AG08395 (cell line): ENCODE measurements at places on chromosomes 7 and 10.
A peak's percentile ranks its signal among the peaks of the same experiment; 100 is the strongest.

DNA sequence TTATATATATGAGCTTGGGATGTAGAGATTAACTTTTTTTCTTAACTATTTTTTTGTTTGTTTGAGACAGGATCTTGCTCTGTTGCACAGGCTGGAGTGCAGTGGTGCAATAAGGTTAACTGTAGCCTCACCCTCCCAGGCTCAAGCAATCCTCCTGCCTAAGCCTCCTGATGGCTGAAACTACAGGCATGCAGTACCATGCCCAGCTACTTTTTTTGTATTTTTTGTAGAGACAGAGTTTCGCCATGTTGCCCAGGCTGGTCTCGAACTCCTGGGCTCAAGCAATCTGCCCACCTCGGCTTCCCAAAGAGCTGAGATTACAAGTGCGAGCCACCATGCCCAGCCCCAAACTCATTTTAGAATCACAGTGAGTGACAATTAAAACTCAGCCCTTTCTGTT is 105.2 kb downstream of the CUBN start:
- no peak for DNase-seq

DNA sequence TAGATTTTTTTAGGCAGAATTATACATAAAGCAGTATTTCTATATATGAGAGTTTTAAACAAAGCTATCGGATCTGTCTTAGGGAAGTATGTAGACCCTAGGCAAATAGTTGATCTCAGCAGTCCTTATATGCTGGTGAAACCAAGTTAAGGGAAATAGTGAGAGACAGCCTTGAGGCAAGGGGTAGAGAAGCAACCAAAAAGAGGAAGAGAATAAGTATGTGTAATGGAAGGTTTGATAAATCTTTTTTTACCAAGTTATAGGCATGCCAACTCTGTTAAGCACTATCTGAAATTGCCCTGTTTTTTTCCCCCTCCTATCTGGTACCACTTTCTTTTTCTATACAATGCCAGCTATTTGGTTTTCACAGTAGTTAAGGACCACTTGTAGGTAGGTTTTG is 19.9 kb downstream of the SPAG6 start:
- DNase-seq = no peak

GRCh38 chr7:28096713-28097112 is 83.9 kb downstream of the JAZF1 start:
- peak; percentile 77 for DNase-seq

DNA sequence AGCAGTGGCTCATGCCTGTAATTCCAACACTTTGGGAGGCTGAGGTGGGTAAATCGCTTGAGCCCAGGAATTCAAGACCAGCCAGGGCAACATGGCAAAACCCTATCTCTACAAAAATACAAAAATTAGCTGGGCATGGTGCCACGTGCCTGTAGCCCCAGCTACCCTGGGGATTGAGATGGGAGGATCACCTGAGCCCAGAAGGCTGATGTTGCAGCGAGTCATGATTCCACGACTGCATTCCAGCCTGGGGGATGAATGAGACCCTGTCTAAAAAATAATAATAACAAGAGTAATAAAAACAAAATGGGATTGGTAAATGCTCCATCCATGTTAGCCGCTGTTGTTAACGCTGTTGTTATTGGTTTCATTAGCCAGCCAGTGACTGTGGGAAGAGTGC is 1.3 kb upstream of the HKDC1 start:
- DNase-seq = no peak

- no peak for DNase-seq
Observed at GRCh38 chr10:102134416-102134815, 1.6 kb downstream of the PPRC1 start.

- DNase-seq = no peak
Observed at GRCh38 chr10:29415876-29416275, 127.0 kb downstream of the LYZL1 start.

- no peak for DNase-seq
Observed at GRCh38 chr10:16477757-16478156, 40.9 kb downstream of the PTER start.

DNA sequence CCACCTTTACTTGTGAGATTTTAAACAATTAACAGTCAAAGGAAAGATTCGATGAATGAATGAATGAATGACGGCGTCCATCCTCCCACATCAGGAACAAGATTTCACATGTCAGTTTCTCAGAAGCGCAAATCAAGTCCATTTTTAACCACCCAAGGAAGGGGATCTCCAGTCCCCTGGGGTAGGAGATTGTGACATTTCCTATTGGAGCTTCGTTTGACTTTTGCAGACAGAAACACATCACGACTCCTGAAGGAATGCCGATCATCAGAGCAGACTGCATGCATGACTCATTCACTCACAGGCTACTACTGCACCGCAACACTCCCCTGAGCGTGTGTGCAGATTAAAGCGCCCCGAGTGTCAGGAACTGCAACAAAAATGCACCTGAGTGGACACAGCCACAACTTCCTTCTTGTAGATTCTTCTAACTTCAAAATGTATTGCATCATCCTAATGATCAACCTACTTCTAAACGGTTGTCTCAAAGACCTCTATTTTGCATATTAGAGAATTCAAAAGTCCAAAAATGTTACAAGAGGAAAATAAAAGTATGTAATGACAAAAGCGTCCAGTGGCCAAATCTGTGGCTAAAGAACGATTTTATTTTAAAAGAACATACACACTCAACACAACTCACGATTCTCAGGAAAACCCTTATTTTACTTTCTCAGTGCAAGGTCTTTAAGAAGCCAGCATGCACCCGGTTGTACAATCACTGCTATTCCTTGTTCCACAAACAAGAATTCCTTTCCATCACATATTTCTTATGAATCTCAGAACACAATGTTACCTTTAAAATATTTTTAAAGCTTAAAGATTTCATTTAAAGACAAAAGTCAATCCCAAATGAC is 172.6 kb downstream of the FAM107B start:
- peak; percentile 62 for DNase-seq

DNA sequence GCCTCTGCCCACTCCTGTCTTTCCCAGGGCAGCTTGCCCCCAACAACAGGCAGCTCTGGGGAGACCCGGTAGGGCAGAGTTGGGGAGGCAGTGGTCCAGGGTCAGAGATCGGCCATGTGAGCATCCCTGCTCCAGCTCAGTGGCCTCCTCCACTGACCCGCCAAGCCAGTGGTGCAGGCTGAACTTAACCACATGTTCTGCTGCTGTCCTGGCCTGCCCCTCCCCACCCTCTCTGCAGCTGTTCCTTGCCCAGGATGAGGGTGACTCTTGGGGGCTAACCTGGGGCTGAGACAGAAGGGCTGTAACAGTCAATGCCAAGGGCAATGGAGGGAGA is 349.3 kb downstream of the PLXNA4 start:
- no peak for DNase-seq

GRCh38 chr10:18822156-18822555 is 162.9 kb downstream of the ARL5B start:
- DNase-seq = no peak
